ENCODE measurements at places on chromosomes 1 and 21. TPM values are rescaled to one million over a fixed set of nuclear protein-coding genes. Genes with fewer than 3 reads are reported as not detected.

GRCh38 chr1:95534985-95535384 lies 301.0 kb downstream of the RWDD3 start:
- no peaks in the 10 kb centered on the region for H3K36me3 ChIP-seq
- H3K4me1 ChIP-seq = no peaks in the 10 kb centered on the region
- no peak for DNase-seq
- no peak overlapping the region for H3K27ac ChIP-seq
- H3K4me3 ChIP-seq = no peak overlapping the region

- H3K27ac ChIP-seq = no peak overlapping the region
- no peak overlapping the region for H3K4me3 ChIP-seq
- H3K36me3 ChIP-seq = no peaks in the 10 kb centered on the region
- no peaks in the 10 kb centered on the region for H3K4me1 ChIP-seq
Observed at GRCh38 chr1:238318294-238319110, 427.8 kb upstream of the ZP4 start.

RGL1 gene
- 9.6 TPM for total RNA-seq

DNA sequence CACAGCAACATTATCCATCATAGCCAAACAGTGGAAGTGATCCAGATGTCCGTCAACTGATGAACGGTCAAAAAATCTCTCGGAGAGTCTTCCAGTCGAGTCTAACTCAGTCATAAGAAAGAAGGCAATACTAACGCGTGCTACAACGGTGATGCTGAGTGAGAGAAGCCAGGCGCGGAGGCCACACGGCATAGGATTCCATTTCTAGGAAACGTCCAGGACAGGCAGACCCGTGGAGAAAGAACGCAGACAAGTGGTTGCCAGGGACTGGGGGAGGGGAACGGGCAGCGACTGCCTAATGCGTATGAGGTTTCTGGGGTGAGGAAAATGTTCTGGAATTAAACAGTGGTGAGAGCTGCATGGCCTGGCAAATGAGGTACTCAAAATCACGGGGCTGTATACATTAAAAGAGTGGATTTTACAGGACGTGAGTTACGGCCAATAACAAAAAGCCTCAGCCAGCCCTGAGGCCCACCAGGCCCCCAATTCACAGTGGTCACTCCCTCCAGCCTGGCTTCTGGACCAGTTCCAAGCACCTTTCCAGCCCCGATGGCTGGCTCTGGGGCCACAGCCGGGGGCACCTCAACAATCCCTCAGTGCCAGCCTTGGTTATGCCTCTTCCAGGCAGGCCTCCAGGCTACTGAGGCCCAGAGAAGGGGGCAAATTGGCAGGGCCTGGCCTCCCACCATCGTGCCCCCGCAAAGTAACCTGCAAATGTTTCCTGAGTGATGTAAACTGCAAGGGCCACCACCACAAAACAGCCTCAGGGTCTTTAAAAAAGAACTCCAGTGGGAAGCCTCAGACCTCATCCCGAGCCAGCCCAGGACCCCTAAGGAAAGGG lies 3.4 kb downstream of the WNT9A start:
- peaks cover 18% of the 10 kb centered on the region for H3K4me1 ChIP-seq
- no peak overlapping the region for H3K27ac ChIP-seq
- H3K27me3 ChIP-seq = no peaks in the 10 kb centered on the region
- no peak for DNase-seq

DNA sequence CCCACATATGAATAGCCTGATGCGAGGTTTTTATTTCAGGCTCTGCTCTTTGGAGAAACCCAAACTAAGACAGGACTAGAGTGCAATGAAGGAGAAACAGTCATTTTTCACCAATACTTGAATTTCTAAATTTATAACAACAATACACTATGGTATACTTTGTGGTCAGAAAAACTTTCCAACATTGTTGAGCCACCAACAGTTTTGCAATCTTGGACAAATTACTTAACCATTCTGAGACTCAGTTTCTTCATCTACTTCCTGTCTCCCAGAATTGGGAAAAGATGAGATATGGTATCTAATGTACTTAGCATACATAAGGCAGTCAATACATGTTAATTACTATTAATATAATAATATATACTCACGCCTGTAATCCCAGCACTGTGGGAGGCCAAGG lies 519.8 kb upstream of the PLXNA2 start:
- no peaks in the 10 kb centered on the region for H3K36me3 ChIP-seq
- H3K27ac ChIP-seq = no peak overlapping the region
- H3K4me3 ChIP-seq = no peak overlapping the region
- H3K4me1 ChIP-seq = no peaks in the 10 kb centered on the region
- no peak for DNase-seq

DNA sequence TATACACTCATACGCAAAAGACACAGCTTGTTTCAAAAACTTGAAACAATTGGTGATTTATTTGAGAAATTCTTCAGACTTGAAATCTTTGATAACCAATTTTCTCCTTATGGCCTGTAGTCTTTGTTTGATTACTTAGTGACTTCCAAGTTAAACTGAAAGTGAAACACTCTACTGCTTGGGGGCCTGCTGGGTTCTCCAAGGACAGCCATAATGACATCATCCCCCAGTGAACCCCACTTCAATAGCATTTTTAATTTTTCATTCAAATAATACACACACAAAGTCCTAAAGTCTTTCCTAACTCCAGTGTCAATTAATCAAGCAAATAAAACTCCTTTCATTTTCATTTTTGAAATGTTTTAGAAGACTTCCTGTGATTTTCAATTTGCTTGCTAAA lies 59.2 kb downstream of the KRTAP19-8 start:
- no peaks in the 10 kb centered on the region for H3K4me1 ChIP-seq
- no peaks in the 10 kb centered on the region for H3K27me3 ChIP-seq
- H3K36me3 ChIP-seq = no peaks in the 10 kb centered on the region
- no peak overlapping the region for H3K27ac ChIP-seq
- no peak for DNase-seq

TFF3 gene
- 0.84 TPM for total RNA-seq

- no peak overlapping the region for H3K27ac ChIP-seq
- DNase-seq = peak; percentile 36
- H3K36me3 ChIP-seq = no peaks in the 10 kb centered on the region
Observed at GRCh38 chr1:152013664-152014237, 20.1 kb upstream of the S100A10 start.

DNA sequence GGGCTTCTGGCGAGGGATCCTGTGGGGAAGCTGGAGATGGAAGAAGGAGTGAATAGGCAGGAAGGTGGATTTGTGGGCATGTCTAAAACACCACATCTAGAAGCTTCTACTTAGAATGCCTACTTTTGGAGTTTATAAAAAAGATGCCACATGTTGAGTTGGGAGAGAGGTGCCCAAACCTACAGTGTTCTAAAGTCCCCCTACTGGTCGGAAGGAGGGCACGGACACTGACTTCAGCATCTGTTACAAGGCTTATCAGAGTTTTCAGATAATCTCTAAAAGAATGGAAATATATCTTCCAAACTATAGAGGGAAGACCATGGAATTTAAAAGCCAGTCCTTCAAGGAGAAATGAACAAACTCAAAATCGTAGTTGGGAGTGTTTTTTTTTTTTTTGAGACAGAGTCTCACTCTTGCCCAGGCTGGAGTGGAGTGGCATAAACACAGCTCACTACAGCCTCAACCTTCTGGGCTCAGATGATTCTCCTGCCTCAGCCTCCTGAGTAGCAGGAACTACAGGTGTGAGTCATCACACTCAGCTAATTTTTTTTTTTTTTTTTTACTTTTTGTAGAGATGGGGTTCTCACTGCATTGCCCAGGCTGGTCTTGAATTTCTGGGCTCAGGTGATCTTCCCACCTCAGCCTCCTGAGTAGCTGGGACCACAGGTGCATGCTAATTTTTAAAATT lies 14.8 kb downstream of the IBA57 start:
- H3K4me1 ChIP-seq = no peaks in the 10 kb centered on the region
- no peak overlapping the region for H3K4me3 ChIP-seq
- no peaks in the 10 kb centered on the region for H3K36me3 ChIP-seq
- no peak for DNase-seq
- H3K27ac ChIP-seq = no peak overlapping the region

- no peaks in the 10 kb centered on the region for H3K36me3 ChIP-seq
- H3K27me3 ChIP-seq = no peaks in the 10 kb centered on the region
- H3K4me1 ChIP-seq = no peaks in the 10 kb centered on the region
- no peak for DNase-seq
- no peak overlapping the region for H3K27ac ChIP-seq
- no peak overlapping the region for H3K4me3 ChIP-seq
Observed at GRCh38 chr1:117648015-117648414, 42.2 kb downstream of the TENT5C start.

GRCh38 chr1:65992165-65992821 lies 199.6 kb downstream of the PDE4B start:
- no peaks in the 10 kb centered on the region for H3K27me3 ChIP-seq
- DNase-seq = peak; percentile 29
- no peaks in the 10 kb centered on the region for H3K4me1 ChIP-seq

NTMT2 gene
- total RNA-seq = 0.43 TPM

GRCh38 chr1:71921935-71922559 lies 360.3 kb downstream of the NEGR1 start:
- H3K4me1 ChIP-seq = no peaks in the 10 kb centered on the region
- no peaks in the 10 kb centered on the region for H3K36me3 ChIP-seq
- no peaks in the 10 kb centered on the region for H3K27me3 ChIP-seq
- DNase-seq = no peak
- H3K4me3 ChIP-seq = no peak overlapping the region
- no peak overlapping the region for H3K27ac ChIP-seq

DNA sequence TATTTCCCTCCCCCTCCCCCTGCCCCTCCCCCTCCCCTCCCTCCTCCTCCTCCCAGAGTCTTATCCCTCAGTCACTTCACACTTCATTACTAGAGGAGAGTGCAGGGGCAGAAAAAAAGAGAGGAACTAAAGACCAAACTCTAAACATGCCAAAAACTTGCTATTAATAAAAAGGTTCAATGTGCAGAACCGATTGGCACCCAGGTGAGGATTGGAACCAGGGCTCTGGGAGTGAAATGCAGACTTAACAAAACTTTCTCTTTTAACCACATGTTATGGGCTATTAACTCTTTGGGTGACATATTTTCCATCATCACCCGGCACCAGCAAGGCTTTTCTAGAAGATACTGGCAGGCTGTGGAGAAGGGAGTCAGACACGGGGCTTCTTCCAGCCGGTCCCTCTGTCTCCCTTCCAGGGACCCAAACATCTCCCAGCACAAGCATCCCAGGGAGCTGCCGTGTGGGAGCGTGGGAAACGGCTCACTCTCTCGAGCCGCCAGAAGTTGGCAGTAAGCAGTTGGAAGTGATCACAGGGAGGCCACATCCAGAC lies 13.6 kb downstream of the NID1 start:
- peaks cover 4% of the 10 kb centered on the region for H3K4me1 ChIP-seq
- H3K36me3 ChIP-seq = no peaks in the 10 kb centered on the region
- peak; percentile 20 for DNase-seq
- H3K4me3 ChIP-seq = no peak overlapping the region
- no peak overlapping the region for H3K27ac ChIP-seq

METTL18 gene
- total RNA-seq = 4.1 TPM

TNFRSF4 gene
- total RNA-seq = 0.41 TPM

GRCh38 chr1:172163498-172164215 lies 256.8 kb upstream of the C1orf105 start:
- no peak overlapping the region for H3K27ac ChIP-seq
- DNase-seq = peak; percentile 66
- peaks cover 15% of the 10 kb centered on the region for H3K4me1 ChIP-seq
- H3K27me3 ChIP-seq = no peaks in the 10 kb centered on the region

DNA sequence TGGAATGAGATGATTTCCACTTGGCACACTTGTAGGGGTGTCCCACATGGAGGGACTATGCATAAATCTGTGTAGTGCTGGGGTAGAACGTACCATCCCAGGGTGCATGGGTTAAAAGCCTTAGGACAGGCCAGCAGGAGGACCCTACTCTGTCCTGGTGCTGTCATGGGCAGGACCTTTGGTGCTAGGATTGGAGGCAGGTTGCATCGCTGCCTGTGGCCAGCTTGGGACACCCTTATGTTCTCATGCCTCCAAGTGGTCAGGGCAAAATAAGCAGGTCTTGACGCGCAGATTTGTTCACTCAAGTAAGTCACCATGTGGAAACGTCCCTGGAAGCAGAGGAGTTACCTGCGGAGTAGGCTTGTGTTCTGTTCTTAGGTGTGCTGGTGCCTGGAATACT lies 49.5 kb upstream of the RAB3GAP2 start:
- no peaks in the 10 kb centered on the region for H3K36me3 ChIP-seq
- no peak for DNase-seq
- H3K27me3 ChIP-seq = peaks cover 2% of the 10 kb centered on the region
- no peak overlapping the region for H3K27ac ChIP-seq
- no peak overlapping the region for H3K4me3 ChIP-seq

GRCh38 chr1:66313429-66313828 lies 220.5 kb upstream of the SGIP1 start:
- DNase-seq = no peak
- no peak overlapping the region for H3K27ac ChIP-seq
- H3K27me3 ChIP-seq = no peaks in the 10 kb centered on the region
- H3K4me3 ChIP-seq = no peak overlapping the region

HES2 gene
- 3.0 TPM for total RNA-seq

DNA sequence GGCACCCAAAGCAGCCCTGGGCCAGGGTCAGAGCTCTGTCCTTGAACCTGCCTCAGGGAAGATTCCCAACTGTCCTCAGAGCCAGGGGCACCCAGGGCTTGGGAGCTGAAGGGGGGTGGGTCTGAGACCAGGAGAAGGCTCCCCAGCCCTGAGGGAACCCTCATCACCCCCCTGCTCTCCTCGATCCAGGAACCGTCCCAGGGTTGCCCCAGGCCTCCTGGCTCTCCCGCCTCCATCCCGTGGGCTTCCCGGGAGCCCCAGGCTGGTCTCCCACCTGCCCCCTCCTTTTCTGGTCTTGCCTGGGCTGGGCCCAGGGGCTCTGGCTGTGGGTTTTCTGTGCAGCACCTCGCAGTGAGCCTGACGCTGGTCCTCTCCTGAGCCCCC lies 6.7 kb upstream of the SAMD11 start:
- H3K4me1 ChIP-seq = peaks cover 9% of the 10 kb centered on the region
- H3K27me3 ChIP-seq = peaks cover 25% of the 10 kb centered on the region
- no peak for DNase-seq
- H3K27ac ChIP-seq = no peak overlapping the region
- H3K36me3 ChIP-seq = no peaks in the 10 kb centered on the region
- H3K4me3 ChIP-seq = no peak overlapping the region

DNA sequence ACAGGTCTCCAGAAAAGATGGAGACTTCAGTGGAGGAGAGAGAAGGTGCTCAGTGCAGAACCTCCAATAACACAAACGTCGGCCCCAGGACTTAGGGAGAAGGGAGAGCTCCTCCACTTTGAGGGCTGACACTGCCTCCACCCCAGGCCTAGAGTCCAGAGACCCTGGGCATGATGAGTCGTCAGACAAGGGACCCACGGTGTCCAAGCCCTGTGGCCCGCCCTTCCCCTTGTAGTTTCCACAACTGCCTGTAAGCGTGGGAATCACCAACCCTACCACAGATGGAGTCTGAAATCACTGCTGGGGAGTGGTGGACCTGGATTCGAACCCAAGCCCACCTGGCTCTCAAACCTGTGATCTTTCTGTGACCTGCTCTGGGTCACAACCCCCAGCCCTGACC lies 281.1 kb downstream of the NPHP4 start:
- no peaks in the 10 kb centered on the region for H3K27me3 ChIP-seq
- H3K36me3 ChIP-seq = no peaks in the 10 kb centered on the region
- H3K4me3 ChIP-seq = no peak overlapping the region
- DNase-seq = no peak
- H3K4me1 ChIP-seq = no peaks in the 10 kb centered on the region
- no peak overlapping the region for H3K27ac ChIP-seq

Data from astrocyte (in vitro differentiated cells and primary cell).